Activated T-helper 2 cell treated with anti-CD3 and anti-CD28 coated beads, Interferon-gamma antibody, Interleukin-2, Interleukin-4, amounts not matched to agents 10 μg/mL and 5 μg/mL and 100 μg/mL, durations not matched to agents 14 hours and 24 hours and 36 hours (primary cell): ENCODE measurements at places on chromosomes 12 and 14. TPM values are rescaled to one million over a fixed set of nuclear protein-coding genes. Genes with fewer than 3 reads are reported as not detected.

TAS2R43 gene
- total RNA-seq: 1.1 and 1.8 TPM in 2 replicates

FUT8 gene
- total RNA-seq: 110 and 124 TPM in 2 replicates

RNASE3 gene
- total RNA-seq: not detected in 2 replicates

- DNase-seq: no peak
- peaks cover 6% of the 10 kb centered on the region for H3K36me3 ChIP-seq
- no peak overlapping the region for H3K4me3 ChIP-seq
- no peaks in the 10 kb centered on the region for H3K27me3 ChIP-seq
- H3K4me1 ChIP-seq: peaks cover 15% of the 10 kb centered on the region
Observed at GRCh38 chr14:76904740-76905569, 78.7 kb downstream of the LRRC74A start.

DNA sequence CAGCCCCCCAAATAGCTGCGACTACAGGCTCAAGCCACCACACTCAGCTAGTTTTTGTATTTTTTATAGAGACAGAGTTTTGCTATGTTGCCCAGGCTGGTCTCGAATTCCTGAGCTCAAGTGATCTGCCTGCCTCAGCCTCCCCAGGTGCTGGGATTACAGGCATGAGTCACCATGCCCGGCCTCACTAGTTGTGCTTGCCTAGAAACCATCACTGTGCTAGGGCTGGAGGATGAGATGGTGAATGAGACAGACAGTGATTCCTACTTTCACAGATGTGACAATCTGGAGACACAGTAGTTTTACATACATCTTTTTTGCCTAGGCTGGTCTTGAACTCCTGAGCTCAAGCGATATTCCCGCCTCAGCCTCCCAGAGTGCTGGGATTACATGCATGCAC is 7.5 kb upstream of the MSI1 start:
- peaks cover 53% of the 10 kb centered on the region for H3K27me3 ChIP-seq
- H3K27ac ChIP-seq: no peak overlapping the region
- no peaks in the 10 kb centered on the region for H3K4me1 ChIP-seq
- no peaks in the 10 kb centered on the region for H3K36me3 ChIP-seq
- DNase-seq: no peak

GRCh38 chr14:75489480-75489837 is 32.8 kb upstream of the BATF start:
- H3K27ac ChIP-seq: no peak overlapping the region
- H3K27me3 ChIP-seq: no peaks in the 10 kb centered on the region
- peaks cover 55% of the 10 kb centered on the region for H3K4me1 ChIP-seq
